Stimulated activated memory B cell treated with anti-CD40 and anti-IgM and Interleukin-4, amounts not matched to agents 10 μg/mL and 1 μg/mL and 100 μg/mL, for 72 hours (primary cell): ENCODE measurements at places on chromosomes 11 and 22.

DNA sequence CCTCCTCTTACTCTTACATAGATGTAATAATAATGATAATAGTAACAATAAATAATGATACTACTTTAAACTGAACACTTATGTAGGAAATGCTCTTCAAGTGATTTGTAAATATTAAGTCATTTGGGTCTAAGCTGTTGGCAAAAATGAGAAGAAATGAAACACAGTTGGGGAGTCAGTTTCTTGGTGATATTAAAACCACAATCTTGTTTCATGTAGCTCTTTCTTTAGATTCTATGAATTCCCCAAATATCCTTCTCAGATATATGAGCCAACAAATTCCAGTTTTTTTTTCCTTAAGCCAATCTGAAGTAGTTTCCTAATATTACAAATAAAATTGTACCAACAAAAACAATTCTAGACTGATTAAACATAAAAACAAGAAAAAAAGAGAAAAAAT is 1115.6 kb upstream of the CNTN5 start:
- no peak for ATAC-seq

DNA sequence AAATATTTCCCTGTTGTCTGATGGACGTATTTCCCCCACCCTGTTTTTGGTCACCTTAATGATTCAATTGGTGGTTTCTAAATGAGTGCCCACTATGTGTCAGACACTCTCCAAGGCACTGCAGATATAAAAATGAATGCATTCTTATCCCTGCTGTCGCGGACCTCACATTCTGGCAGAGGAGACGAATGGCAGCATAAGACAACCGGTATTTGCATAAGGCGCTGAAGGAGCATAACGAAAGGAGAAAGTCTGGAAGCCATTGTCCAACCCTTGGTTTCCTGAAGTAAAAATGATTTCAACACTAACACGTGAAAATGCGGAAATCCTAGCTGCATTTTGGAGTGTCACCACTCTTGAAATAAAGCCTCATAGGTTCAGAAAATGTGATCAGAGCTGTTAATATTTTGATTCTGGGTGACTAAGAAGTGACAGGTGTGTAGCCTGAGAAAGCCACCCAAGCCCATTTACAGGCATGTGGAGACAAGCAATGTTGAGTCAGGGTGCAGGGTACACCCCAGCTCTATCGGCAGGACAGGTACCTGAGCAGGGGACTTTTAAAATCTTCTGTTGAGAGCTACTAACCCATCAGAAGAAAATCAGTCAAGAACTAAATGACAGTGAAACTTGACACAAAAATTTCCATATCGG is 10.1 kb upstream of the GAB2 start:
- ATAC-seq: peak; percentile 73

GRCh38 chr11:27718346-27718862 is 18.1 kb upstream of the BDNF start:
- ATAC-seq: no peak

DNA sequence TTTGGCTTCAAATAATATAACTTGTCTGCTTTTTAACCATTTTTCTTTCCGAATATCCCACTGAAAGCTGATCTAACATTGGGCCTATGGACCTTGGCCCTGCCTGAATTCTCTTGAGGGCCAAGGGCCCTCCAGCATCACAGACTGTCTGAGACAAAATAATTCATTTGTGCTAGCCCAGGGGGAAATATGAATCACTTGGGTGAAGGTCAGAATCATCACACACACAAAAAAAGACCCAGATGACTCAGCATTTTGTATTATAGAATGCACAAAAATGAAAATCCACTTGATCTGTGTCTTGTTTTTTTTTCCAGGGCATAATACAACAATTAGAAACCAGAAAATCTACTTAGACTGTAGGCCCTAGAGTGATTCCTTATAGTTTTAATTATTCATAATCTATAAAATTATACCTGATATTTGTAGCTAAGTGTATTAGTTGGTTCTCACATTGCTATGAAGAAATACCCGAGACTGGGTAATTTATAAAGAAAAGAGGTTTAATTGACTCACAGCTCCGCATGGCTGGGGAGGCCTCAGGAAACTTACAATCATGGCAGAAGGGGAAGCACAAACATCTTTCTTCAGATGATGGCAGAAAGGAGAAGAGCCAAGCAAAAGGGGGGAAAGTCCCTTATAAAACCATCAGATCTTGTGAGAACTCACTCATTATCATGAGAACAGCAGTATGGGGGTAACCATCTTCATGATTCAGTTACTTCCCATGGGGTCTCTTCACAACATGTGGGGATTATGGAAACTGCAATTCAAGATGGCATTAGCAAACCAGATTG is 15.6 kb upstream of the RDX start:
- peak; percentile 53 for ATAC-seq

DNA sequence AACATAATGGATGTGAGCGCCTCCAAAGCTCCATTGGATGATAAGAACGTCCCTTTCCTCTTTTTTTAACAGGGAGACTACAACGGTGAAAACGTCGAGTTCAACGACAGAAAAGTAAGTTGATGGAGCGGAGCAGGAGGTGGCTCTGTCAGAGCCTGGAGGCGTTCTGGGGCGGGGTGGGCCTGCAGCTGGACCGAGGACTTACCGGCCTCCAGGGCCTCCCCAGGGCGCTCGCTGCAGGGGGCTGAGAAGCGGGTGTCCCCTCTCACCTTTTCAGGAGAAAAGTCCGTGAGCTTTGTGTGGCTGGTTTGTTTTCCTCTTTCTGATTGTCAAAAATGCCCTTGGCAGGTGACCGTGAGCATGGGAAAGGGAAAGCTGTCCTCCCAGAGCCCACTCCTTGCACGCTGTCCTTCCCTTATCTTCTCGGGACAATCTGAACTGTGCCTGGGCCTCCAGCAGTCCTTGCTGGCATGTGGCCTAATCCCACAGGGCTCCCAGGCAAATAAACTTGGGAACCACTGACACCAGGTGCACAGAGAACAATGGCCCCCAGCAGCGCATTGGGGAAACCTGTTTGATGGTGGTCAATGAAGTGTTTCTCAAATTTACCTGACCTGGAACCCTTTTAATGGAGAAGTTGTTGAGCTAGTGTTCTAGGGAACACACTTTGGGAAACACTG is 38.4 kb downstream of the ANO1 start:
- no peak for ATAC-seq

GRCh38 chr22:24188705-24189248 is 7.5 kb downstream of the SUSD2 start:
- ATAC-seq: no peak

DNA sequence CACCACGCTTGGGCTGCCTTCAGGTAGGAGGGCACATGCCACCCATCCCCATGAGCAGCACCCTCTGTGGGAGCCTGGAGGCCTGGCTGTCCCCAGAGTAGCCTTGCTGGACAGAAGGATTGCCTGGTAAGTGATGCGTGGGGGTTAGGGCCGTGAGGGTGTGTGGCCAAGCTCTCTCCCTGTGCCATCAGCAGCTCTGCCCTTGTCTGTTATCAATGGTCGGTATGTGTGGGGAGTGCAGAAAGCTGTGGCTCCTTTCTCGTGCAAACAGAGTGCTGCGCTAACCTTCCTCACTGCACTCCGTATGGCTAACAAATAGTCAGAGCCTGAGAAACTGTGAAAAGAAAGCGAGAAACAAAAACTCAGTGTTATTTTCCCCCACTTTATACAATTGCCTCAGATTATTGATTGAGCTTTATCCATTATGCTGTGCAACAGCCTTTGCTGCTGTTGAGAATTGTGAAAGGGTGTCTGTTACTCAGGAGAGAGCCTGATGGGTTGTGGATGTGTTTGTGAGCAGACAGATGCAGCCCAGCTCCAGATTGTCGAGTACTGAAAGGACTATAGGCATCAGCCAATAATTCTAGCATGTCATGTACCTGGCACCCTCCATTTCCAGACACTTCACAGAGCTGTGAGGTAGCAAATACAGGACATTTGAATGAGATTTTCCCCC is 432.2 kb downstream of the NTM start:
- no peak for ATAC-seq

DNA sequence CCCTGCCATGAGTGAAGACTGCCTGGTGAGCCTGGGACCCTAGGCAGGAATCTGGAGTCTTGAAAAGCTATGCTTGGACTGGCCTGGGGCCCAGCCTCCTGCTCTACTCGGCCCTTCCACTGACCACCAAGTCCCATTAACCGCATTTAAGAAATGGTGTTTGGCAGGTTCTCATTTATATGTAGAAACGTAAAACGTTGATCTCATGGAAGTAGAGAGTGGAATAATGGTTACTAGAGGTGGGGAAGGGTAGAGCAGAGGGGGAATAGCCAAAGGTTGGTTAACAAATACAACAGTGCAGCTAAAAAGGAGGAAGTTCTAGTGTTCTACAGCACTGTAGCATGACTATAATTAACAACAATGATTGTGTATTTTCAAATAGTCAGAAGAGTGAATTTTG is 72.9 kb upstream of the EED start:
- ATAC-seq: no peak

DNA sequence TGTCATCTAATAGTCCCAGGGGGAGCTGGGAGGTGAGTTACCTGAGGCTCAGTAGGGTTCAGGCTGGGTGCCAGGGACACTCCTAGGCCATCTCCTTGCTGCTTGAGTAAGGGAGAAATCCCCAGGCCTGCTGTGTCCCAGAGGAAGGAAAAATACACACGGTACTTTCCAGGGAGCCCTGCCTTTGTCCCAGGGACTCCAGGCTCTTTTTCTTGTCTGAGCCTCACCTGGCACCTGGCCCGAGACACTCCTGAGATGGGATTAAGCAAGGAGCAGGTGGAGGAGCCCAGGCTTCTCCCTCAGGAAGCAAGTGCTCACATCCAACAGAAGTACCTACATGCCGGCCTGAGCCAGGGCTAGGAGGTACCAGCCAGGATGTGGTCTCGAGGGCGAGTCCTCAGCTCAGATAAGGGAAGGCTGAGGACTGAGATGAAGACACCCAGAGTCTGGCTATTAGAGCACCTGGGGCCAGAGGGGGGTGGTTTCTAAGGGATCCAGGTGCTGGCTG is 899 bp upstream of the KLHDC7B start:
- ATAC-seq: no peak

DNA sequence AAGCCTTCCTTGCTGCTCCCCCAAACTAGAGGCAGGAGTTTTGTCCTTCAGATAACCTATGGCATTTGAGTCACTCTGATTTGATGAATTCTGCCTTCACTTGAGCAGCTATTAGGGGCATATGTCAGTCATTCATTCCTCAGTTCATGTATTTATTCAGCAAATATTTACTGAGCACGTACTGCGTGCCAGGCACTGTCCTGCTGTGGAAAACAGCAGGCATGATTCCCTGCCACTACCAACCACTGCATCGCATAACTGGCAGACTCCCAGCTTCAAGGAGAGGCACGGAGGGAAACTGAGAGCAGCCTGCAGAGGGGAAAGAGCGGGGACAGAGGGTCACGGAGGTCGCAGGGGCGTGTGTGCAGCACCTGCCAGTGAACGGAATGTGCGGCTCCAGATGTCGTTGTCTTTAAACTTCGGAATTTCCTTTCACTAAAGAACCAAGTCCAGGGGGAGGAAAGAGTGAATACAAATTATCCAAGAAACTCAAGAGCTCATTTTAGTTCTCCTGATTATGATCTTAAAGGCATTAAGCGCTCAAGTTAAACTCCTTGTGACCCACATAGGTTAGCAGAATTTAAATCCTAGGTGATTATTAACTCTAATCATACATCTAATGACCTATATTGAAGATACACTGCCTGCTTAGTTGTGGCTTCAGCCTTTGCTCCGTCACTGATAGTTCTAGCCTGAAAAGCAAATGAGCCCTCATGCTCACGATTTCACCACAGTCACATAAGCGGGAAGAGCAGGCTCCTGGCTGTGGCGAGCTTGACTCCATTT is 12.6 kb downstream of the PPARA start:
- no peak for ATAC-seq

DNA sequence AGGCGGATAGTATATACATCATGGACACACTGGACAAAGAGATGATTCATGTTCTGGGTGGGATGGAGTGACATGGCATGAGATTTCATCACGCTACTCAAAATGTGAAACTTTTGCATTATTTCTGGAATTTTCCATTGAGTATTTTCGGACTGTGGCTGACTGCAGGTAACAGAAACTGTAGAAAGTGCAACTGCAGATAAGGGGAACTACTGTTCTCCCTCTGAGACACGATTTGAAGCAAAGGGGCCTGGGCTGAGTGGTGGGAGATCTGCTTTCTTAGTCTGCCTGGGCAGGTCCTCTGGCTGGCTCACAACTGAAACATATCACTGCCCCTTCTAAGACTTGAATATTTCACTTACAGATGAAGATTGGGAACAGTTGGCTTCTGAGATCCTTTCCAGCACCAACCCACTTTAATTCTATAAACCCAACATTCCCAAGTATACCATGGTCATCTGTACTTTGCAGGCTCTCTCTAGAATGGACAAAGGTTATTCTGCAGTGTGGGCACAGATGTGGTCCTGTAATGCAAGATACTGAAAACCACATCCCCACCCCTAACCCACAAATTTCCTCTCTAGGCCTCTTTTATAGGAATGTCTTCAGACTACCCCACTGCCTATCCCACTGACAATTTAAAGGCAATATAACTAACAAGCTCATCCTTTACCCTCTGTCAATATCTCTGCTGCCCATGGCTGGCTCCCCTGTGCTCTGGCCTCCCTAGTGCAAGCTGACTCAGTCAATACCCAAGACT is 121.1 kb downstream of the KCNC1 start:
- no peak for ATAC-seq

GRCh38 chr11:42913731-42914130 is 398.1 kb upstream of the API5 start:
- no peak for ATAC-seq

GRCh38 chr11:79147011-79147410 is 293.8 kb downstream of the TENM4 start:
- no peak for ATAC-seq

GRCh38 chr11:96207459-96208449 is 135.2 kb downstream of the MAML2 start:
- ATAC-seq: no peak

DNA sequence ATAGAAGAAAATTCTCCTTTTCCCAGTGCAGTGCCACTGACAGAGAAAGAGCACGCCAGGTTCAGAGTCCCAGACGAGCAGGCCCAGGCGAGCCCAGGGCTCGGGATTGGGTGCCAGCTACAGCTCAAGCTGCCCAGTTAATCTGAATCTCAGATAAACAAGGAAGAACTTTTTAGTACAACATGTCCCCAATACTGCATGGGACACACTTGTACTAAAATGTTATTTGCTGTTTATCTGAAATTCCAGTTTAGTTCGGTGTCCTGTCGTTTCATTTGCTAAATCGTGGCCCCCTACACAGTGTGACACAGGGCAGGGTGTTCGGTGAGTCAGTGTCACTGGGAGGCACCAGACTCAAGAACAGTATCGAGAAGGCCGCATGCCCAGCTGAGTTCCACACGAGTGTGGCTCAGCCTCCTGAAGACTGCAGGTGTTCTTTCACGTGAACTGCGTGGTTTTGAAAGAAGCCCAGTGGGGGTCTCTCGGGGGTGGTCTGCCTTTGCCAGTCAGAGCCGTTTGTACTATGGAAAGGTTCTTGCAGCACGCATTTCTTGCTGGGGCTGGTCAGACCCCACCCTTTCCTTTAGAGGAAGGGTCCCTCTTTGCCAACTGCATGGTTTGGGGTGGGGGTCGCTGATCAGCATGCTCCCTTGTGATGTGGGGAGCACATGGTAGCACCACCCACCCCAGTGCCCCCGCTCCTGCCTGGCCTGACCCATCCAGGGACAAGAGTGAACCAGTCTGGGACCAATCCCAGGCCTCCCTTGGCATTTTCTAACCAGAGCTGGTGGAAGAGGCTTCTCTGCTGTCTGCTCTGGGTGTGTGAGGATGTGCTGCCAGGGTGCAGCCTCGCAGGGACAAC is 115.6 kb upstream of the B3GAT1 start:
- ATAC-seq: no peak
